ENCODE measurements at places on chromosomes 4 and X. TPM values are rescaled to one million over a fixed set of nuclear protein-coding genes. Genes with fewer than 3 reads are reported as not detected.

NXF3 gene
- polyA plus RNA-seq = 0.33 TPM

GDPD2 gene
- 1.9 TPM for polyA plus RNA-seq

BDH2 gene
- 206 TPM for polyA plus RNA-seq

GABRG1 gene
- polyA plus RNA-seq = 0.18 TPM

SLC6A14 gene
- 0.27 TPM for polyA plus RNA-seq

TMPRSS11F gene
- 0.12 TPM for polyA plus RNA-seq

TLR2 gene
- polyA plus RNA-seq = 9.8 TPM

INTU gene
- polyA plus RNA-seq = 31.6 TPM

VCX3A gene
- not detected for polyA plus RNA-seq

LAGE3 gene
- 8.9 TPM for polyA plus RNA-seq

GABRQ gene
- polyA plus RNA-seq = 0.98 TPM

CFAP47 gene
- polyA plus RNA-seq = 0.91 TPM

KIAA1210 gene
- 1.5 TPM for polyA plus RNA-seq

TDO2 gene
- polyA plus RNA-seq = 3.1 TPM
